ENCODE measurements at places on chromosomes 6 and 20. TPM values are rescaled to one million over a fixed set of nuclear protein-coding genes. Genes with fewer than 3 reads are reported as not detected.

DNA sequence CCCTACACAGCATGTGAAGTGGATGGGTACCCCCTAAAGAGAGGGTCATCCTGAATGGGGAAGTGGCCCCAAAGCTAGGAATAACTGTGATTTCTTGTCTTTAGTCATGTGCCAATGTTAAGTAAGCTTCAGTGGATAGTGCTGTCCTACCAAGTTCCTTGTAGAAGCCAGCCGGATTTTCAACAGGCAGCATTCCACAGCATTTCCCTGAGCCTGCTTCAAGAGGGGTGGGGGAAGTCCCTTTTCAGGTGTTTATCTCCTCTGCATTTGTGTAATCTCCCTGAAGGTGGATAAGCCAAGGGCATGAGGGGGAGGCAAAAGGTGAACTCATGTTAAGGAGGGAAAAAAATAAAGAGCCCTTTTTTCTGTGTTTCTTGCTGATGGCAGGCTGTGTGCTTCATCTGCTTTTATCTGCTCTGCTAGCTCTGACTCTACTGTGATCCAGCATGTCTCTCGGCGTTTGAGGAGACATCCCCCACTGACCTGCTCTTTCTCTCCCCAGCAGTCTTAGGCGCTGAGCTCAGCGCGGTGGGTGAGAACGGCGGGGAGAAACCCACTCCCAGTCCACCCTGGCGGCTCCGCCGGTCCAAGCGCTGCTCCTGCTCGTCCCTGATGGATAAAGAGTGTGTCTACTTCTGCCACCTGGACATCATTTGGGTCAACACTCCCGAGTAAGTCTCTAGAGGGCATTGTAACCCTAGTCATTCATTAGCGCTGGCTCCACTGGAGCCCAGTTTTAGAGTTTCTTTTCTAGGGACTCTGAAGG lies 1.9 kb downstream of the EDN1 start:
- peak; percentile 42 for DNase-seq

DNA sequence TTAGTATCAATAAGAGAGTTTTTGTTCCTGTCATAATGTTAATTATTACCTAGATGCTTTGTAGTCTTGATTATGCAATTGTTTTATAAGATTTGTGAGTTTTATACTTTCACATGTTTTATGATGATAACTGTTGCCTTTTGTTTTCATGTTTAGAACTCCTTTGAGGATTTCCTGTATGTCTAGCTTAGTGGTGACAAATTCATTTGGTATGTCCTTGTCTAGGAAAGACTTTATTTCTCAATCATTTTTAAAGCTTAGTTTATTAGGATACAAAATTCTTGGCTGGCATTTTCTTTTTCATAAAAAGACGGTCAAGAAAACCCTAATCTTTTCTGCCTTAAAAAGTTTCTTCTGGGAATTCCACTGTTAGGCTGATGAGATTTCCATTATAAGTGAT lies 849.9 kb upstream of the EYS start:
- DNase-seq = no peak

DNA sequence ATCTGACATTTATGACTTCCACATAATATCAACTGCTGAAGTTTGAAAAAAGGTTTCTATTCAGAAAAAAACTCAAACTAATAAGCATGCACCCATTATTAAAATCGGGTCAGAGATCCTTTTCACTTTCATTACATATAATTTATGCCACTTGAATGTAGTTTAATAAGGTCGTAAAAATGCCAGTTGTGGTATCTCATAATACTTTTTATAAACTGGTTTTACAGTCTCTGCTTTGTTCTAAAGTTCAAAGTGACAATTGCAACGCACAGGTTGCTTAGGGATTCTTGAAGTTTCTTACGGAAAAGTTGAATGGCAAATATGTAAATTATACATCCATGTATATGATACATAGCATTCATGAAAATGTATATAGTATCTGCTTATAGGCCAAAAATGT lies 229.4 kb upstream of the CEP162 start:
- DNase-seq = no peak

Gene CDC5L
- total RNA-seq = 18.8 TPM

Gene KCNQ5
- 2.3 TPM for total RNA-seq

Gene TIAM2
- total RNA-seq = 24.6 TPM

Data from mucosa of gallbladder (tissue), 1 donor.